ENCODE measurements at places on chromosomes 5 and 9.
A peak's percentile ranks its signal among the peaks of the same experiment; 100 is the strongest.

DNA sequence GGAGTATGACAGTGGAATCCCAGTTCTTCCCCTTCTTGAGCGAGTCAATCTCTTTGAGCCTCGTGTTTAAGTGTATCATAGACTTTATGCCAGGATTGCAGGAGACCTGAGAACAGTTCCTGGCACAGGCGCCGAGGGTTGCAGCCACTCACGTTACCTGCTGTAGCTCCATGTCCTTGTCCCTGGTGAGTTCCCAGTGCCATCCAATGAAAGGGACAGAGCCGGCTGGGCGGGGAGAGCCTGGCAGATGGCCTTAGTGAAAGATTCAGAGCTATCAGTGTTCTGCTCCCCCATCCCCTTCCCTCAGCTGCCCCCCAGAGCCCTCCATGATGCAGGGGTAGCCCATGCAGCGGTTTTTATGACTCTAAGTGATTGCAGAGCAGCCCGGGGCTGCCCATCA is 554.0 kb downstream of the BNC2 start:
- DNase-seq = no peak

GRCh38 chr5:61575103-61575502 is 243.0 kb downstream of the ZSWIM6 start:
- DNase-seq = no peak

GRCh38 chr9:129604766-129605163 is 16.1 kb downstream of the C9orf50 start:
- no peak for DNase-seq

GRCh38 chr5:171488876-171489275 is 69.4 kb downstream of the FGF18 start:
- no peak for DNase-seq

DNA sequence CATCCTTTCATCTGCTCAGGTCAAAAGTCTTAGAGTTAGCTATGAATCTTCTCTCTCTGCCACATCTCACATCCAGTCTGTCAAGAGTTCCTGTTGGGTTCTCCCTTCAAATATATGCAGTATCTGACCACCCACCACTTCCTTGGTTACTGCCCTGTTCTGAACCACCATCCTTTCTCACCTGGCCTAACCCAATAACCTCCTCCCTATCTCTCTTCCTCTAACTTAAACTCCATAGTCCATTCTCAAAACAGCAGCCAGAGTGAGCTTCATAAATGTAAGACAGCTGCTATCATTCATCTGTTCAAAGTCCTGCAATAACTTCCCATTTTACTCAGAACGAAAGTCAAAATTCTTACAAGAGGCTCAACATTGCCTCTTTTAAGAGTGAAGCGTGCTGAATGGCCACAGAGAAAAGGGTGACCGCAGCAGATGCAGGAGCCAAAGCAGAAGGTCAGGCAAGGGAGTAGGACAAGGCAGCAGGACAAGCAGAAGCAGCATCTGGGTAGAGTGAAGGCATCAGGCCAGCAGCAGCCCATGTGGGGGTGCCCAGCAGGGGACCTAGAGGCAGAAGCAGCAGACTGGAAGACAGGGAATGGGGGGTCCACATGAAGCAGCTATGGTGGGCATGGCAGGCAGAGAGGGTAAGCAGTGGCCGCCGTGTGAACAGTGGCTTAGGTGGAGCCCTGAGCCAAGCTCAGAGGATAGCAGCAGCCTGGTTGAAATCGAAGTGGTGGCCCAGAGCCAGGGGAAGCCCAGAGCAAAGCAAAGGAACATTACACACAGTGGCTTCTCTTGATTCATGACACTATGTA is 39.3 kb upstream of the CDC42SE2 start:
- DNase-seq = peak; percentile 41

Measured in head of caudate nucleus (tissue), 42 donors.